ENCODE measurements at places on chromosomes 12 and 14.

DNA sequence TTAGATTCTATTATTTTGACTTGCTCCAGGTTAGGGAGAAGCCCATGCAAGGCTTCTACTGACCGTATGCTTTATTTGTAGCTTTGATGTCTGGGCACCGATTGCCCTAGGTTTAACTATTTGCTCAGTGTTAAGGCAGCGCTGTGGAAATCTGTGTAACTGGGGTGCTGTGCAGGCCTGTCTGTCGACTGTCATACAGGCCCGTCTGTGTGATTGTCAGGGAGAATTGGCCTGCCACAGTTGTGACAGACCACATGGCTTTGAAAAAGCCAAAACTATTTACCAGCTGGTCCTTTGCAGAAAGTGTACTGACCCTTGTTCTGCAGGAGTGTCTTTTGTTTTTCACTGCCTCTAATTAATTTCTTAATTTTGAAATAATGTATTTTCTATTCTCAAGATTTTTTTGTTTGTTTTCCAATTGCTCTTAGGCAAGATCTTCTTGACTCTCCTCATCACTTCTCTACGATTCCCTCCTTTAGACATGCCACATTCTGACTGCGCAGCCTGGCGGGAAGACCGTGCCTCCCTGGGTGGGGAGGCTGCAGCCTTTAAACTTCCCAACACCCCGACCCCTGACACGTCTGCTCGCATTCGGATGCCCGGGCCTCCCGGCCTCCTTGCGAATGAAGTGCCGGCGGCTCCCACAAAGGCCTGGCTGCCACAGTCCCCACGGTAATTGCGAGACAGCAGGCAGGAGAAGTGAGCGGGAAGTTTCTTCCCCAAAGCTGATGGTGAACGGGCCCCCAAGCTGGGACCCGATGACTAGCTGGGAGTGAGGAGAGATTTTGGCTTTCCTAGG, 99.0 kb upstream of the EVL start:
- DNase-seq, result no peak

DNA sequence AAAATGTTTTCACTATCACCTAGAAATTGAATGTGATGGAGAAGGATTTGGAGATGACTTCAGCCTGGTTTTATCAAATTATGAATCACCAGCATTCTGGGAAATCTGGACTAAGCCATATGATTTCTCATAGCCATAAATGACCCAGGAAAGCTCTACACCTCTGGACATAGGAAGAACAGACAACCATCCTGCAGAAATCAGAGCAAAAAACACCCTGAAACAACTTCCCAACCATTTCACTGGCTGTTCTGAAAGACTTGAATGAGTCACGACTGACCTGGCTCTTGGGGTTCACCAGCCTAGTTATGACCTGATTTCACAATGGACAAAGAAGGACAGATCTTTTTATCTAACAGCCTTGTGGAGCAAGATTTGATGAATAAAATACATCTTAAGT, 123.8 kb downstream of the KCNH5 start:
- DNase-seq, result no peak

DNA sequence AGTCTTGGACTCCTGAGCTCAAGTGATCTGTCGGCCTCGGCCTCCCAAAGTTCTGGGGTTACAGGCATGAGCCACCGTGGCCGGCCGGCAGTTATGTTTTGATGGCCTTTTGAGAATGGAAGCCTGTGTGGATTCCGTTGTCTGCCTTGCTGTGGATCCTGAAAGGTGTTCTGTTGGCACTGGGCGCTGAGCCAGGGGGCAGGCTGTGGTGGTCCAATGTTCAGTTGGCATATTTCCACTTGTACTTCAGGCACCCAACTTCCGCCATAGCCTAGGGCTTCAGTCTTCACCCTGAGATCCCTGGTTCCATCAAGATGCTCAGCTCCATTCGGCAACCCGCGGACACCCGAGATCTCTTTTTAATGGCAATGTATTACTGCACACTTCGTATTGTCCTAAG, 6.3 kb upstream of the RPLP0 start:
- DNase-seq, result no peak

GRCh38 chr12:77766224-77766623, 64.5 kb upstream of the NAV3 start:
- no peak for DNase-seq

DNA sequence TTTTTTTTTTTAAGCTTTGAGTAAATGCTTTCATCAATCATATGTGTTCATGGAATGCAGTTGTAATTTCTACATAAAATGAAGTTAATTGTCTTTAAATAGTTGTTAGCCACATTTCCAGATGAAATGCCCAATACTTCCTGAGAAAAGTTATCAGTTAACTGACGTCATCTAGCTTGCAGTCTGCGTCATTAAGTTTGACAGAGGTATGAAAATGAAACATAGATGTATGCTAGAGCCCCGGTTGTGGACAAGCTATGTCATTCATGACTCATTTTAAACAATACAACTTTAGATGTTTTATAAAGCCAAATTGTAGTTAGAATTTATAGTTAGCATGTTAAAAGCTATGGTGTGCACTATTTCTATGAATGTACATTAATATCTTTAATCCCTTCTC, 90.7 kb downstream of the PLEKHA5 start:
- DNase-seq, result no peak

- DNase-seq, result no peak
Observed at GRCh38 chr12:32560520-32560919, 118.6 kb upstream of the DNM1L start.

DNA sequence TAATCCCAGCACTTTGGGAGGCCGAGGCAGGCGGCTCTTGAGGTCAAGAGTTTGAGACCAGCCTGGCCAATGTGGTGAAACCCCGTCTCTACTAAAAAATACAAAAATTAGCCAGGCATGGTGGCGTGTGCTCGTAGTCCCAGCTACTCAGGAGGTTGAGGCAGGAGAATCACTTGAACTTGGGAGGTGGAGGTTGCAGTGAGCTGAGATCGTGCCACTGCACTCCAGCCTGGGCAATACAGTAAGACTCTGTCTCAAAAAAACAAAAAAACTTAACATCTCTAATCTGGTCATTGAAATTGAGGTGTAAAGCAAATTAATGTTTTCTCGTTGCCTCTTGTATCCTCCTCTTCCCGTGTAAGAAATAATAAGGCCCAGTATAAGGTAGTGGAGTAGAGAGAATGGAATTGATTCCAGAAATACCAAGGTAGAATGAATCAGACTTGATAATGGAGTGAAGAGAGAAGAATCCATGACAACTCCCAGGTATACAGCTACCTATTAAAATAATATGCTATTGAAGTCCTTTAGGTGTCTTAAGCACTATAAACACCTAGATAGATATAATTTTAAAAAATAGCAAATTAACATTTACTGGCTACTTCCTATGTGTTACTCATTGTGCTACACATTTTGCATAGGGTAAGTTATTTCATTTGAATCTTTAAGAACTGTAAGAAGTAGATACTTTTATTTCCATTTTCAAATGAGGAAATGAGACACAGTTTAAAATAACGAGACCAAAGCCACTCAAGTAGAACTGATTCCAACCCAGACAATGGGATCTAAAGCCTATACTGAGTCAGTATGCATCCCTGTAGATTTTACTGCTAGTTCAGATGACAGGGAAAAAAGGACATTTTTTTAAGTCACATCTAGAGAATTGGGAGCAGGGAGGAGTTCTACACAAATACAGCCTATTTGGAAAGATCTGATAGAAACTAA, 23.2 kb downstream of the RAP1B start:
- DNase-seq, result no peak

Measured in WERI-Rb-1 (cell line).